ENCODE measurements at places on chromosomes 4 and X. TPM values are rescaled to one million over a fixed set of nuclear protein-coding genes. Genes with fewer than 3 reads are reported as not detected.

DNA sequence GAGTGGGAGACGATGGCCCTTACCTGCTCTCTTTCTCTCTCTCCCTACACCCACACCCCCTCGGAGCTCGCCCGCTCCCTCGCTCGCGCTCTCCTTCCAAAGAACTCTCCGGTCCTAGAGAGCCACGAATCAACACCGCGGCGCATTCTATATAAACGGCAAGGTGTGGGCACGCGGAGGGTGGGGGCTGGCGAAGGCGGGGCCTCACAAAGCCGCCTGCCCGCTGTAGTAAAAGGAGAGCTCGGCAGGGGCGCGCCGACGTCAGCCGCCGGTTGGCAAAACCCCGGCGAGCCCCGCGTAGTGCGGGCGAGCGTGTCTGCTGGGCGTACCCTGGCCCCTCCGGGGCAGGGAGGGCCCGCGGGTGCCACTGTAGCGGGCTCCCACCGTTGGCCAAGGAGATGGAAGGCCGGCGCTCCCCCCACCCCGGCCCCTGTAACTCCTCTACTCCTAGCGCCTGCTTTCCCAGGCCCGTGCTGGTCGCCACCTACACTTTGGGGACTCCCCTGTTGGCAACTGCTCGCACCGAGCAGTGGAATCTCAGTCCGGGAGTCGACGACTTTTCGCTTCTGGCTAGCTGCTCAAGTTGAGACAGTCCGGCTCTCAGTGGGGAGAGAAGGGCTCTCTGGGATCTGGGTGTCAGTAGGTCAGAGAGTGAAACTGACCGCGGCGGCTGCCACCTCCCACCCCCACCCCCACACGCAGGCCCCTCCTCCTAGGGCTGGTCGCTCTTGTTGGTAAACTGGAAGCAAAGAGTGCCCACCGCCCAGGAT lies 325.5 kb upstream of the F9 start:
- no peak for DNase-seq

Gene GC
- not detected for polyA plus RNA-seq

Gene MXRA5
- polyA plus RNA-seq = 91.6 TPM

Gene KLKB1
- 0.69 TPM for polyA plus RNA-seq

GRCh38 chr4:13541176-13541604 lies 3.1 kb downstream of the NKX3-2 start:
- DNase-seq = no peak
